ENCODE measurements at places on chromosomes 2 and 18.

DNA sequence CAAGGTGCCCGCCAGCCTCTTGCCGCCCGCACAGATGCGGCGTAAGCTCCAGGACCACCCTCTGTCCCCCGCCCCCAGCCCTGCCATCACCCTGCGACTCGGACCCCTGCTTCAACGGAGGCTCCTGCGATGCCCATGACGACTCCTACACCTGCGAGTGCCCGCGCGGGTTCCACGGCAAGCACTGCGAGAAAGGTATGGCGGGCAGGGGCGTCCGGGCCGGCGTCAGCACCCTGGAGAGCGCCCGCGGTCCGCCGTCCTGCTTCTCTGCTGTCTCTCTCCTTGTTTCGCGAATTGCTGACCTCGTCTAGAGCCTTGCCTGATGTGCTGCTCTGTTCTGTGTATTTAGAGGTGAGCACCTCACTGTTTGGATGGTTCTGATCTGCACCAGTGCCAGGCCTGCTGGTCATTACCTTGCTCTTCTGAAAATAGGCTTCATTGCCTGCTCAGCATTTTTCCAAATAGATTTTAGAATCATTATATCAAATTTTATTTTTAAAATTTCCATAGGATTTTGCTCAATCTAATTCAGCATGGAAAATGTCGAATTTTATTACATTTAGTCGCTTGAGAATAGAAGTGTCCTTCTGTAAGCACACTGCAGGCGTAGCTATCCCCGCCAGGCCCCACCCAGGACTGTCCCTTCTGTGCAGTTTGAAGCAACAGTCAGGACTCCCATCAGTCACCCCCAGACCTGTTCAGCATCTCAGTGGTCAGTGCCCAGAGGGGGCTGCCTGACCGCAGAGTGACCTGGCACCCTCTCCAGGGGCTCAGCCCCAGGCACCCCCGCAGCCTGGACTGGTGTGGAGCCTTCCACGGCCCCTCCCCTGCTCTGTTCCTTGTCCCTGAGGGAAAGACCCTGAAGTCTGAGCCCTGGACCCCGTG is 51.6 kb downstream of the SNED1 start:
- DNase-seq = peak; percentile 69

GRCh38 chr2:132621131-132621875 is 48.7 kb downstream of the LYPD1 start:
- DNase-seq = no peak

- DNase-seq = no peak
Measured at GRCh38 chr2:127448526-127448925, 30.3 kb downstream of the PROC start.

DNA sequence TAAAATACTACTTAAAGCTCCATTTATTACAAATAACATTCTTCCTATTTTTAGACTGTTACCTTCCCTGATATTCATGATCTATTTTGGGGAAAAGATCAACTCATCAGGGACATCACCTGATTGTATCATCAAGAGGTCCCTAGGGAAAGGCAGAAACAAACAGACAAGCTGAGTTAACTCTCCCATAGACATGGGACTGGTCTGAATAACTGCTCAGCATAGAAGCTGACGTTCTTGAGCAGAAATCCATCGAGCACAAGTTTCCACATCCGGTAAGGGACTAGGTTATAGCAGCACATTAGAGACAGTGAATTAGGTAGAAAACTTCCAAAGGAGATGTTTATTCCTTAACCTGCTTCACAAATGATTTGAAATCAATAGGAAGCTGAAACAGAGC is 1100.4 kb upstream of the SLC39A10 start:
- DNase-seq = no peak

DNA sequence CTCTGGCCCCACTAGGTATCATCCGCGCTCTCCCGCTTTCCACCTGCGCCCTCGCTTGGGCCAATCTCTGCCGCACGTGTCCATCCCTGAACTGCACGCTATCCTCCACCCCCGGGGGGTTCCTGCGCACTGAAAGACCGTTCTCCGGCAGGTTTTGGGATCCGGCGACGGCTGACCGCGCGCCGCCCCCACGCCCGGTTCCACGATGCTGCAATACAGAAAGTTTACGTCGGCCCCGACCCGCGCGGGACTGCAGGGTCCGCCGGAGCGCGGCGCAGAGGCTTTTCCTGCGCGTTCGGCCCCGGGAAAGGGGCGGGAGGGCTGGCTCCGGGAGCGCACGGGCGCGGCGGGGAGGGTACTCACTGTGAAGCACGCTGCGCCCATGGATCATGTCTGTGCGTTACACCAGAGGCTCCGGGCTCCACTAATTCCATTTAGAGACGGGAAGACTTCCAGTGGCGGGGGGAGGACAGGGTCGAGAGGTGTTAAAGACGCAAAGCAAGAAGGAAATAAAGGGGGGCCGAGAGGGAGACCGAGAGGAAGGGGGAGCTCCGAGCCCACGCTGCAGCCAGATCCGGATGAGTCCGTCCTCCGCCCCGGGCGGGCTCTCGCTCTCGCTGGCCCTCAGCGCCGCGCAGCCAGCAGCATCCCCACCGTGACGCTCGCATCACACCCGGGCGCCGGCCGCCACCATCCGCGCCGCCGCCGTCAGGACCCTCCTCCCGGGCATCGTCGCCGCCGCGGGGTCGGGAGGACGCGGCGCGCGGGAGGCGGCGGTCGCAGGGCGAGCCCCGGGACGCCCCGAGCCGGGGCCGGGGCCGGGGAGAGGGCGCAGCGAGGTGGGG is 664 bp downstream of the NETO1 start:
- no peak for DNase-seq

GRCh38 chr2:159615367-159616285 is 722 bp downstream of the BAZ2B start:
- DNase-seq = peak; percentile 97

- DNase-seq = no peak
Measured at GRCh38 chr2:229243890-229244560, 27.1 kb downstream of the PID1 start.

DNA sequence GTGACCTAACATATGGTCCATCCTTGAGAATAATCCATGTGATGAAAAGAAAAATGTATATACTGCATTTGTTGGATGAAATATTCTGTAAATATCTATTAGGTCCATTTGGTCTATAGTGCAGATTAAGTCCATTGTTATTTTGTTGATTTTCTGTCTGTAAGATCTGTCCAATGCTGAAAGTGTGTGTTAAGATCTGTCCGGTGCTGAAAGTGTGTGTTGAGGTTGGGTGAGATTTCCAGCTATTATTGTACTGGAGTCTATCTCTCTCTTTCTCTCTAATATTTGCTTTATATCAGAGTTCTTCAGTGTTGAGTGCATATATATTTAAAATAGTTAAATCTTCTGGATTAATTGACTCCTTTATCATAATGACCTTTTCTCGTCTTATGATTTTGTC is 828.8 kb upstream of the CRIM1 start:
- no peak for DNase-seq

GRCh38 chr2:10890706-10891270 is 20.9 kb upstream of the KCNF1 start:
- peak; percentile 49 for DNase-seq

DNA sequence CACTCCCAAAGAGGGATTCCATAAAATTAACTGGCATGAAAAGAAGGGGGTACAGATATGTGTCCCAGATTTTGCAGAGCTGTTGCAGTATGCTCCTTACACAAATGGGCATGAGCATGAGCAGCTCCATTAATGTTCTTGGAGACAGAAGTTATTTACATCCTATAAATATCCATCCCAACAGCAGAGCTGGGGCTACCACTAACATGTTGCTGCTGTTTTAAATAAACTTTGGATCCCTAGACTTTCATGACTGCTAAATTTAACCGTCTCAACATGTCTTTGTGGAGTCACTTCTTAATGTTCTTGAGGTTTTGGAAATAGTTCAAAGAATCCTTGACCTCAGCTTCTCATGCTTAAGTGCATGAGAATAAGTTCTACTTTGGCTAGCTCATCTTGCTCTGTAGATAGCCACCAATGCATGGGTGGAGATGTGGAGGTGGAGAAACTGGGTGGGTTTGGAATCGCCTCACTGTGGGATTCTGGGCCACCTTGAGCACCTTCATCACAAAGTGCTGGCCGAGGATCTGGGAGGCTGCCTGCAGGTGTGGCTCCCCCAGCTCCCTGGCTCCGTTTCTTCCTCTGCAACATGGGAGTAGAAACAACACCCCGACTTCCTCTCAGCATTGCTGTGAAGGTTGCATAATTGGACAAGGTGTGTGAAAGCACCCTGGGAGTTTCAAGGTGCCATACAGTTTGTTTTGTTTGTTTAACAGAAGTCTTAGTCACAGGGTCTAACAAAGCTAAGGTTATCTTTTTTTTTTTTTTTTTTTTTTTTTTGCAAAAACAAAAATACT is 307.2 kb downstream of the MYCN start:
- no peak for DNase-seq

DNA sequence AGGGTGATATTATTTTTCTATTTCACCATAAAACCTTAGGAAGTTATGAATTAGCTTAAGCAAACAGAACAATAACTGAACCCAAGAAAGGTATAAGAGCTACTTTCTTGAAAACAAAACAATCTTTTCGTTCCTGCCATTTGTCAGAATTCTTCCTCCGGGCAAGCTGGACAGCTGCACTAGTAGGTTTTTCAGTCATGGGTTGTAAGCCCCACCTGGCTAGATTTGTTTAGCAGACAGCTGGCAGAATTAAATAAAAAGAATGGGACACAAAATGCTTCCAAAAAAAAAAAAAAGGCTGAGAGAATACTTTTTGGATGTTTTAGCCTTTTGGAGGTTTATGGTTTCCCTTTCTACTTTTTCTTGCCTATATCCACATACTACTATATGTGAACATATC is 694.1 kb downstream of the ARHGAP15 start:
- no peak for DNase-seq

GRCh38 chr2:181526014-181526413 is 68.8 kb downstream of the ITGA4 start:
- no peak for DNase-seq

- DNase-seq = no peak
Measured at GRCh38 chr2:134295441-134295840, 41.6 kb downstream of the MGAT5 start.

- DNase-seq = no peak
Measured at GRCh38 chr2:38092196-38092902, 16.4 kb upstream of the CYP1B1 start.

DNA sequence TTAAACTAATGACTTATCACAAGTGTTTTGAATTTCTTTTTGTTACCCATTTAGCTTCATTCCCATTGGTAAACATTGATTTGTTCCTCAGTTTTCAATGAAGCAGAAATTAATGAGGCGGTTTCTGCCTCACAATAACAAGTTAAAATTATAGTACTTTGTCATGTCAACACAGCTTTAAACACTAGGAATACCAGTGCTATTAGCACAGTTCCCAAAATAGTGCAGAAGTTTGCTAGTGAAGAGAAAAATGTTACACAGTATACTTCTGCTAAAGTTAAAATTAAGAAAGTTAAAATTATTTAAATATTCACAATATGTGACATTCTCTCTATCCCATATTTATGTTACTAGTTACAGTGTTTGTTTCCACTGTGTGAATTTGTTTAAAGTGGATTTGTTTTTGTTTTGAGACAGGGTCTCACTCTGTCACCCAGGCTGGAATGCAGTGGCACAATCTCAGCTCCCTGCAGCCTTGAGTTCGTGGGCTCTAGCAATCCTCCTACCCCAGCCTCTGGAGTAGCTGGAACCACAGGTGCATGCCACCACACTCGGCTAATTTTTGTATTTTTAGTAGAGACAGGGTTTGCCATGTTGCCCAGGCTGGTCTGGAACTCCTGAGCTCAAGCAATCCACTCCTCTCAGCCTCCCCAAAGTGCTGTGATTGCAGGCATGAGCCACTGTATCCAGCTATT is 3.8 kb upstream of the CHN1 start:
- DNase-seq = no peak

DNA sequence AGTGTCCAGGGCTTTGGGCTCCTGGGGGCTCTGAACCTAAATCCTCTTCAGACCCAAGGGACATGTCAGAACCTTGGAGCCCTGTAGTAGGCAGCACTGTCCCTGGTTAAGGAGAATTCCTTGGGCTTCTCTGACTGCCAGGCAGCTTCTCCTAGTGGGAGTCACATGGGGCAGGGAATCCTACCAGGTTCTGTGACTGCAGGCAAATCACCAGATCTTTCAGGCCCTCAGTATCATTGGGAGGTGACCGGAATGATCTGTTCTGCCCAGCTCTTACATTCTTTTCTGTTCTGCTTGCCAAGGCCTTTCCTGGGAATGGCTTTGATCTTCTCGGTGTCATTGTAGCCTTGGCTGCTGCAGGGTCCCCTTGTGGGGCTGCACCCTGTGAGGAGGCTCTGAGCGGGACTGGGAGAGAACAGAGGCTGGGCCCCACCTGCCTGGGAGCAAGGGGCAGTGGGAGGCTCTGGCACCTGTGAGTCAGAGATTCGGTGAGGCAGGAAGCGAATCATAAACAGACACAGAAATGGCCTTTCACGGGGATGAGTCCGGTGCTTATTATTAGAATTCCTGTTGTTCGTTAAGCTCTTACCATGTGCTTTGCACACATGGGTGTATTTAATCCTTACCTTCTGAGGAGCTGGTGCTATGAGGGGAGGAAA is 14.1 kb downstream of the CEP68 start:
- DNase-seq = no peak

DNA sequence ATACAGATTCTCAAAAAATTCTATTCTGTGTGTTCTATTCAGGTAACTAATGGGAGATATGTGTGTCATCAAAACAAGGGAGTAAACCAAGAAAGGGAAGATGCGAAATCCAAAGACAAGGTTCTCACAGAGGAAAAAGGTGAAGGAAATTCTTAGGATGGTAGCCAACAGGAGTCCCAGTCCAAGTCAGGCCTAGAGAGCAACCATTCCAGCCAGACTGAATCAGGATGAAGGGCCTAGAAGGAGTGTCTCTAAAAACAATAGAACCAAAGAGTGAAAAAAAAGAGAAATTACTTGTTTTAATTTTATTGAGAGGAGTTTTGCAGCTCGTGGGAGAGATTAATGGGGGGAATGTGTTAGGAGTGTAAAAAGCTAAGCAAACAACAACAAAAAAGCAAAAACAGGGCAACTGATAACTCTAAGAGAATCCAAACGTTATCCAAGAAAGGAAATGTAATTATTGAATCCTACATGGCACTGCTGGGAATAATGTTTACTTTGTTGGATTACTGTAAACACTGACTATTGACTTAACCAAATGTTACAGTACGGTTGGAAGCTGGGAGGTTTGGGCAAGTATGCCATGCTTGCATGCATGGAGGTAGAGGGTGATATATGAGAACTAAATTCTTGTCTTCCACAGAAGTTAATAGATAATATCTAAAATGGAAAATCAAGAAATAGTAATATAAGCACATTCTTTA is 12.3 kb downstream of the MAP3K20 start:
- no peak for DNase-seq

- DNase-seq = no peak
Measured at GRCh38 chr2:75527676-75528075, 33.1 kb downstream of the EVA1A start.

- no peak for DNase-seq
Measured at GRCh38 chr2:155377266-155377680, 678.8 kb downstream of the KCNJ3 start.

- no peak for DNase-seq
Measured at GRCh38 chr18:45651275-45651674, 36.0 kb downstream of the SLC14A2 start.

GRCh38 chr18:77071711-77072292 is 60.8 kb downstream of the MBP start:
- DNase-seq = peak; percentile 61
